ENCODE measurements at places on chromosomes 16 and 17.
A peak's percentile ranks its signal among the peaks of the same experiment; 100 is the strongest.

DNA sequence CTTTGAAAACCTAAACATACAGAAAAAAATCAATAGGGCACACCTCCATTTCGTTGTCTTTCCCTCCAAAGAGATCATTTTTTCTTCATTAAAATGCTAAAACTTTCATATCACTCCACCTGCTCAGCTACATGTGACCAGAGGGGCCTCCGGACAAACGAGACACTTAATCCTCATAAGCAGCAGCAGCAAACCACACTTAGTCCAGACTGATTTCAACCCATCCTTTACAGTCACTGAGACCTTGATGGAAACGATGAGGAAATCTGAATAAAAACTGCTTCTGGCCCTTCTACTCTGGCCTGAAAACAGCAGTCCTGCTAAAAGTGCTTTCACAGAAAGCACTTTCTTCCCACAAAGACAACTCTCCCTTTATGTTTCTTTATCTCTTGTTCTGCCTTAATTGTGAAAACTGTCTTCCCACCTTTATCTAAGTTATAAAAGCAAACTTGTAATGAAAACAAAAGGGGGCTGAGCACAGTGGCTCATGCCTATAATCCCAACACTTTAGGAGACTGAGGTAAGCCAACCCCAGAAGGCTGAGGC, 4.6 kb downstream of the ANKRD11 start:
- no peak for DNase-seq

DNA sequence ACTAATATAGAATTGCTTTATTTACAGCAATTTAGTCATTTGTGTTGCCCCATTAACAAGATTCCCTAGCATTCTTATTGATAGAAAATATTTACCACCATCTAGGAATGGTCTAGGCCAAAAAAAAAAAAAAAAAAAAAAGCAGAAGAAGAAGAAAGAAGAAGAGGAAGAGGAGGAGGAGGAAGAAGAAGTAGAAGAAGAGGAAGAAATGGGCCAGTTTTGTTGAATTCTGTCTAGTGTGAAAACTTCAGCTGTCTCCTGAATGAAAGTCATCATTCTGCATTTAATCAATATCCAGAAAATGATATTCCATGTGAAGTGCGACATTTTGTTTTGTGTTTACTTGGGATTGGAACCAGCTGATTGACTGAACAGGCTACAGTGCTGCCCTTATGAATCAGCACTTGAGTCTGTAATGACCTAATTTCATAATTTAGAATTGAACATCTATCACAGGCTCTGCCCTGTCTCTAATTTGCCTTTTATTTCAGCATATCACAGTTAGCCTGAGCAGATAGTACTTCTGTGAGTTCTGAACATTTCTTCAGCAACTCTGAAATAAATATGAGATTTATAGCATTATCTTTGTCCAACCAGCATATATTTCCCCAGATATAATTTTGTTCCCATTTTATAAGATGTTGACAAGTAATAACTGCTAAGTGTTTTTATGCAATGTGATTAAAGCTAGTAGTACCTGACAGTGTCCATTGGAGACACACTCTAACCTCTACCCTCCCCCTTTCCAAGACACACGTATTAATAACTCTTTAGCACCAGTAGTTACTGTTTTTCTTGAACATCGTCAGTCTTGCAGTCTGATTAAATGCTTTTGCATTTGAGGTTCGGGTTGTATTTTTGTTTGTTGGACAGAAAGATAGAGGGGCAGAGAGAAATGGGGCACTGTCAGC, 5.9 kb downstream of the ANKFN1 start:
- no peak for DNase-seq

GRCh38 chr17:57160624-57161023, 75.6 kb downstream of the AKAP1 start:
- no peak for DNase-seq

GRCh38 chr16:77062878-77063675, 127.9 kb upstream of the MON1B start:
- DNase-seq, result no peak

DNA sequence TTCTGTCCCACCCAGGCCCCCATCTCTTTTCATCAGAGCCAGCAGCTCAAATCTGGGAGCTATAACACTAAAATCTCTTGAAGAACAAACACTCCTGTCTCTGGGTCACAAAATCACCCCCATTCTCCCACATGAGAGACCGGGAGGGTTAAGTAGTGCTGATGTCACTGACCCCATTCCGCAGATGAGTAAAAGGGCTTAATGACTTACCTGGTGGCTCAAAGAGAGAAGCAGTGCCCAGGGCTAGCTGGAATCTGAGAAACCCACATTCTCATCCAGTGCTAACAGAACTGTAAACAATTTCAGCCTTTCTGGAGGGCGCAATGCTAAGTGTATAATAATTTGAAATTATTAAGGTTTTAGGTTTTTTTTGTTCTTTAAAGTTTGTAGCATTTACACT, 26.3 kb upstream of the LHX1 start:
- no peak for DNase-seq

GRCh38 chr16:82583422-82583821, 43.3 kb upstream of the CDH13 start:
- peak; percentile 14 for DNase-seq

DNA sequence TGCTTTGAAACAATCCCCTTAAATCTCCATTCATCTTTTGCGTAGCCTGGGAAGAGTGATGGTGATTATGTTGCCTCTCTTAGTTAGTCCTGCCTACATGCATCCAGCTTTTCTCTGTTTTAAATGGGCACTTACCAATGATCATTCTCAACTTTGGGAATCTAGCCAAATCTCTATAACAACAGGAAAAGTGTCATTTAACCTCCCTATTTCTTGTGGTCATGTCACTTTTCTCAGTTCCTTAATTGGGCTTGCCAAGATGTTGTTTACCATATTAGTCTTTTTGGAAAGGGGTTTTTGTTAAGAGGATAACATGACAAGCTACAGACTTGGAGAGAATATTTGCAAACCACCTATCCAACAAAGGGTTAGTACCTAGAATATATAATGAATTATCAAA, 15.6 kb upstream of the CLEC10A start:
- DNase-seq, result no peak

DNA sequence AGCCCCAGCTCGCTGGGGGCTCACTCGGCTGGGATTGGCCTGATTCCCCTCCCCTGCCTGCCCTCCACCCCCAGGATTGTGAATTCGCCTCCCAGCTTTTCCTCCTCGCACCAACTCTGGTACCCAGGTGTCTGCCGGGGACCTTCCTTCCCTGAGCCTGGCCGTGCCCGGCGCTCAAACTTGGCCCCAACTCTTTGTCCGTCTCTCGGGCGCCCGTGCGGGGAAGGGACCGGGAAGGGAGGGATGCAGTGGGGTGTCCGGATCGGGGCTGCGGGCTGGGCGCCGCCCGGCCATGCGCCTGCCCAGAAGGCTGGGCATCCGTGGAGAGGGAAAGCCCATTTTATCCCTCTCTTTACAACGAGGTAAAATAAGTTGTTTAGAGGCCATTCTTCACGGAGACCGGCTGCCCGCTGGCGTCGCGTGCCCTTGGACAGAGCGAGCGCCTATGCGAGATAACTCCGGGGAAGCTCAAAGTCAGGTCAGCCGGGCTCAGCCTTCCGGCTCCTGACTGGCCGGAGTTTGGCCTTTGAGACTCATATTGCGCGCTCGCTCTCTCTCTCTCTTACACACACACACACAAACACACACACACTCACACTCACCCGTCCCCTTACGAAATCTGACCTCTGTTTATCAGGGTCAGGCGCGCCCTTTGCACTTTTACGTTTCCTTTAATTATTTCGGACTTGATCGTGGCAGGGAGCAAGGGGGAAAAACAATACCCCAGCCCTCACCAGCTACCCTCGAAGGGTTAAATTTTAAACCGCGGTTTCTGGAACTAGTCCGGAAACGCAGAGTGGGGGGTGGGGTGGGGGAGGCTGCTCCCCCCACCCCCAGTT, 774 bp upstream of the MAF start:
- no peak for DNase-seq

DNA sequence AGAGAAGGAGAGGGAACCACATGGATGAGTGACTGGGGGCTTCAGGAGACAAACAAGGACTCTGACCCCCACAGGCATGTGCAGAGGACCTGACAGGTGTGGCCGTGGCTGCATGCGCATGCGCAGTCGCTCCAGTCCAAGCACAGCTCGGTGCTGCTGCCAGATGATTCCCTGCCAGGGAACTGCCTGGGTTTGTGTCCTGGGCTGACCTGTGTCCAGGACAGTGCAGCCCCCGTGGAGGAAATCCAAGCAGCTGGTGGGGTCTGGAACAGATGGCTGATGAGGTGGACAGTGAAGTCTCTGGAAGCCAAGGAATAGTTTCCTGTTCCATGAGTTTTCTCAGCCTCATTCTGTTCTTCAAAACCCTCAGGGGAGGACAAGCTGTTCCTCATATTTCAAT, 27.3 kb downstream of the LASP1 start:
- DNase-seq, result no peak

DNA sequence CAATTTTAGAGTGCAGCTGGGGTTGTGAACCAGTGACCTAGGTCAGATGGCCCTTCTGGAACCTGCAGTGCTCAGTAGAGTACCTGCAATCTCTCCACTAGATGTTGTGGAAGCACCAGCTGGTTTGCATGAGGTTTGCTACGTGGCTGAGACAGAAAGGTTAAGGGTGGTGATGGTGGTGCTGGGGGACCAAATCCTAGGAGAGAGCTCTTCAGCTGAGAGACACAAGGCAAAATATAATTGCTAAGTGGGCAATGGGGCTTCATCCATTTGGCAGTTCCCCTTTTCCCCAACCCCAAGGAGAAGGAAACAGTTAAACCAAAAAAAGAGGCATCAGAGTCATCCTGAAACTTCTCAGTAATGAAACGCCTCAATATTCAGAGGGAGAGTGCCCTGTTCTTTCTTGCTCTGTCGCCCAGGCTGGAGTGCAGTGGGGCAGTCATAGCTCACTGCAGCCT, 13.9 kb downstream of the ITPRIPL2 start:
- no peak for DNase-seq

DNA sequence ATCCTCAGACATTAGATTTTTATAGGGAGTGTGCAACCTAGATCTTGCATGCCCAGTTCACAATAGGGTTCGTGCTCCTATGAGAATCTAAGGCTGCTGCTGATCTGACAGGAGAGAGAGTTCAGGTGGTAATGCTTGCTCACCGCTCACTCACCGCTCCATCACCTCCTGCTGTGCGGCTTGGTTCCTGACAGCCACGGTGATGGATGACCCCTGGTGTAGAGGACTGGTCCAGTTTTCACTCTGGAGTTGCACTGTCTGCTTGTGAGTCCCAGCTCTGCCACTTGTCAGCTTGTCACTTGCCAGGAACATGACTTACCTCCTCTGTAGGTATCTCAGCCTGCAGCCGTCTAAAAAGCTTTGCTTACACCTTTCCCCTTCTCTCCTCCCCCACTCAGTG, 214.6 kb downstream of the SNX29 start:
- DNase-seq, result no peak

DNA sequence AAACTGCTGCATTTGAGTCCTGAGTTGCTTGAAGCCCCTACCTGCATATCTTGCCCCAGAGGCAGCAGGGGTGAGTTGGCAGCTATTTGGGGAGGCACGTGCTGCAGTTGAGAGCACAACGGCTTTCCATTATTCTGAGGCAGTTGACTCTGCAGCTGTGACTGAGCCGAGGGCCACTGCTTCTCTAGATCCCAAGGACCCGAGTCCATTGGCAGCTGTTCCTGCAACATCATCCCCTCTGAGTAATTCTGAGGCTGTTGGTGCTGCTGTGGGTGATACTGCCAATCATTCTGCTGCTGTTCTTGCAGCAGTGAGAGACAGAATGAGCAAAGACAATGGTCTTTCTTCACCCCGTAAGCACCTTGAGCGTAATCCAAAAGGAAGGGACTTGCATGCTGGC, 12.7 kb downstream of the TERF2IP start:
- no peak for DNase-seq

- DNase-seq, result no peak
Measured at GRCh38 chr17:77602883-77603640, 355.4 kb upstream of the TNRC6C start.

DNA sequence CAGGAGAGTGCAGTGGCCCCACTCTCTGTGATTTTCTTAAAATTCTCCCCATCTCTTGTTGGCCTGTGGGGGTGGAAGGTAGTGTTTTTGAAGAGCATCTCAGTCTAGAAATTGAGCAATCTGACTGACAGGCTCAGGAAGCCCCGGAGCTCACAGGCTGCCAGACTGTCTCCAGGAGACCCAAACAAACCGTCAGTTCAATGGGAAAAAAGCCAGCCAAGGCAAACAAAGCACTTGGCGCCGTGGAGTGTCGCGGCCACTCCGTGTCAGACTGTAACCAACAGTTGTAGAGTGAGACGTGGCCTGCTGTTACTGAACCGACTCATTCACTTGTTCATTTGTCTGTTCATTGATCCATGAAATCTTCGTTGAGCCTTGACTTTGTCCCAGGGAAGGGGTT, 33.7 kb downstream of the RGS9 start:
- DNase-seq, result no peak

- DNase-seq, result no peak
Measured at GRCh38 chr17:65609749-65610148, 48.3 kb upstream of the AXIN2 start.

DNA sequence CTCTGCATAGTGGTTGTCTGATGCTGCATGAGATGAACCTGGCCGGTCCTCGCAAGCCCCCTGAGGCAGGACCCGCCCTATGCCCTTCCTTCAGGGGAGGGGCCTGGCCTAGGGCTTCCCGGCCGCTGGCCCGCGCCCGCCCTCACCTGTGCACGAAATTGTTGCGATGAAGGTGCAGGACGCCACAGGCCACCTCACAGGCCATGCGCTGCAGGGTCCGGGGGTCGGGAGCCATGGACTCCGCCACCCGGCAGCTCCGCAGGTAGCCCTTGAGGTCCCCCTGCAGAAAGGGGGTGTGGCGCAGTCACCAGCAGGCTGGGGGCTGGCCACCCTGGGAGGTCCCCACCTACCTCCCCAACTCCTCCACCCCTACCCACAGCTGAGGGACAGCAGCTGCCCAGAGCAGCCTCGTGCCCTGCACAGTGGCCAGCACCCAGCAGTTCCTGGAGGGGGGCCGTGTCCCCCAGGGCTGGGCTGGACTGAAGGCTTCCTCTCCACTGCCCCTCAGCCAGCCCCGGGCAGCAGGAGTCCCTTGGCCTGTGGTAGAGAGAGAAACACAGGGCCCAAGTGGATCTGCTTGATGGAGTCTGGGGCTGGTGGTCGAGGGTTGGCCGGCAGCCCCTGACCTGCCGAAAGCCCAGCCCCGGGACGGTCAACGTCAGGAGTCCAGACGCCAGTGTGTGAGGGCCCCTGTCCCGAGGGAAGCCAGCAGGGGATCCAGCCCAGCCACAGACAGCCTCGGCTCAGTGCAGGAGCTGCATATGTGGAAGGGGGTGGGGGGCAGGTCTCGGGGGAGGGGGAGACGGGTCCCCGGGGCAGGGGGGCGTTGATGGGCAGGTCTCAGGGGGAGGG, 38.8 kb upstream of the PVALEF start:
- DNase-seq, result no peak

- DNase-seq, result no peak
Measured at GRCh38 chr17:266701-267667, 85.5 kb upstream of the DOC2B start.

DNA sequence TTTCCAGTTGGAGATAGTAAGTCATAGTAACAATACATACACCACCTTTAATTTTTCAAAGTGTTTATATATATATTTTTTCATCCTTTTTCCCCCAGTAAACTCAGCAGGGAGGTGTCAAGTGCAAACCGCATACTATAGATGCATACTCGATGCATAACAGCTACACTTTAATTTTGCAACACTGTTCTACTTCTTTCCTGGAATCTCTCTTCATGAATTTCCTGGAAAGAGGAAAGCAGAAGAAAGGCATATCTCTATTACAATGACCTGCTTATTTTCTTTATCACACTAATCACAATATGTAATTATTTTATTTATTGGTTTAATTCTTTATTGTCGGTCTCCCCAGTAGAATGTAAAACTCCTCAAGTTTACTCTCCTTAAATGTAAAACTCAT, 140.0 kb downstream of the SNX11 start:
- DNase-seq, result no peak
